HFF-Myc (cell line): ENCODE measurements at places on chromosomes 4 and X.

GRCh38 chrX:102845020-102845419 lies 92.1 kb upstream of the RAB40AL start:
- no peak for DNase-seq

- DNase-seq: no peak
Measured at GRCh38 chr4:41202820-41203568, 11.3 kb downstream of the APBB2 start.

DNA sequence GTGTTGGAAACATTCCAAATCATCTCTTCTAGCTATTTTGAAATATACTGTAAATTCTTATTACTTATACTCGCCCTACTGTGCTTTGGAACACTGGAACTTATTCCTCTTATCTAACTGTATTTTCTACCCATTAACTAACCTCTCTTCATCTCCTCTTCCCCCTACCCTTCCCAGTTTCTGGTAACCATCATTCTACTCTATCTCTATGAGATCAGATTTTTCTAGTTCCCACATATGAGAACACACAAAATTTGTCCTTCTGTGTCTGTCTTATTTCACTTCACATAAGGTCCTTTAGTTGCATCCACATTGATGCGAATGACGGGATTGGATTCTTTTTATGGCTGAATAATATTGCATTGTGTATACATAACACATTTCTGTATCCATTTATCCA lies 1003.8 kb upstream of the INTU start:
- DNase-seq: no peak

DNA sequence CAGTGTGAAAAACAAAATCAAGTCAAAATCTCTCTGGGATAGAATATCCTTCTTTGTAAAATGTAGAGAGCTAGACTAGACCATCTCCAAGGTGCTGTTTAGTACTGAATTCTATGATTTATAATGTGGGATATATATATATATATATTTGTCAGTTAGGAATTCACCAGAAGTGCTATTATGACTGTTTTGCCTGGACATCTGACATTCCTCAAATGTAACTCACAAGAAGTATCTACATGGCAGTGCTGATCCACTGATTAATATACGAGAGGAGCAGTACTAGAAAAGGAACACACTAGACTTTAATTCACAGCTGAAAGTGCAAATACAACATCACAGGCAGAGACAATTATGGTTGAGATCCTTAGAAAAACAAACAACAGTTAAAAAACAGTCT lies 208.9 kb downstream of the GBA3 start:
- no peak for DNase-seq

- DNase-seq: peak; percentile 19
Measured at GRCh38 chr4:101211146-101211553, 136.2 kb downstream of the PPP3CA start.

DNA sequence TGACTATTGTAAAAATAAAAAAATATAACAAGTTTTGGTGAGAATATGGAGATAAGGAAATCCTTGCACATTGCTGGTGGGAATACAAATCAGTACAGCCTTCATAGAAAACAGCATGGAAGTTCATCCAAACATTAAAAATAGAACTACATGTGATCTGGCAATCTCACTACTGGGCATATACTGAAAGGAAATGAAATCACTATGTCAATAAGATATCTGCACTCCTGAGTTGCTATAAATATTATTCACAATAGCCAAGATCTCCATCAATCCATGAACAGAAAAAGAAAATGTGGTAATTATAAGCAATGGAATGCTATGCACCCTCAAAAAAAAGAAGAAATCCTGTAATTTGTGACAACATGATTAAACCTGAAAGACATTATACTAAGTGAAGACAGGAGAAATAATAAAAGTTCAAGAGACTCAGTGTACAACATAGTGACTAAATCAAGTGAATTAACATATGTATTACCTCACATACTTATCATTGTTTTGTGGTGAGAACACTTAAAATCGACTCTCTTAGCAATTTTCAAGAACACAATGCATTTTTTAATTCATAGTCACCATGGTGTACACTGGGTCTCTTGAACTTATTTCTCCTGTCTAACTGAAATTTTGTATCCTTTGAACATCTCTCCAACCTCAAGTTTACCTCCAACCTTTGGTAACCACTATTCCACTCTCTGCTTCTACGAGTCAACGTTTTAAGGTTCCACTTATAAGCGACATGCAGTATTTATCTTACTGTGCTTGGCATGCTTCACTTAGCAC lies 1703.7 kb upstream of the AGA start:
- DNase-seq: no peak

DNA sequence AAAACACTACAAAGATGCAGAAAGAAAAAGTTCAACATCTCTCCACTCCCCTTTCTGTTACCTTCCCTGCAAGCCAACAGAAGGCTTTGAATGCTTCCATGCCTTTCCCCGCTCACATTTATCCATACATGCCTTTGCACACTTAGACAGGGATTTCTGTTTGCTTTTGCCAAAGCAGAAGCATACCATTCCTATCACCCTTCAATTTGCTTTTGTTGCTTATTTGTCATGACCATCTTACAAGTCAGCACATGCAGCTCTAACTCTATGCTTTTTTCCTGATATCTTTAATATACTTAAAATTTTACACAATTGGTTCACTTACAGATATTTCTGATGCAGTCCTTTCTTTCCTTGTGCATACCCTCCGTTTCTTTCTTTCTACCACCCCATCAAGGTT lies 169.6 kb downstream of the CORIN start:
- no peak for DNase-seq

DNA sequence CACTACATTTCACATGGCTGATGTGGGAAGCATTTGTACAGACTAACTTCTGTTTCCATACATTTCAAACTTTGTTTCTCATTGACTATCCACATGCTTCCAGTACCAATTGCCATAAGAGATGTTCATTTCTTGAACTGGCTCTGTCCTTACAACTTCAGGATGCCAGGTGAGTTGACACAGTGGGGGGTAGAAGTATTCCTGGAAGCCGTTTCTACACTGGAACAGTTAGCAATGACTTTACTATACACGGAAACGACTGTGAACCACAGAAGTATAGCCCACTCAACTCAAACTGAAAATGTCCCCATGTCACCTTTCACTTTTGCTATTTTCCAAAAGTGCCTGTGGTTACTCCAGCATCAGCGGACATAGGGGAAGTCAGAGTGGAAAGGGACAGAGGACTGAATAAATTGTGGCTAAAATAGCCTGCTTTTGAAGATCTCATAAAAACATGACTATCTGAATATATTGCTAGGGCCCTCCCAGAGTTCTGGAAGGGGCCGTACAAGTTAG lies 38.0 kb upstream of the DSPP start:
- no peak for DNase-seq

DNA sequence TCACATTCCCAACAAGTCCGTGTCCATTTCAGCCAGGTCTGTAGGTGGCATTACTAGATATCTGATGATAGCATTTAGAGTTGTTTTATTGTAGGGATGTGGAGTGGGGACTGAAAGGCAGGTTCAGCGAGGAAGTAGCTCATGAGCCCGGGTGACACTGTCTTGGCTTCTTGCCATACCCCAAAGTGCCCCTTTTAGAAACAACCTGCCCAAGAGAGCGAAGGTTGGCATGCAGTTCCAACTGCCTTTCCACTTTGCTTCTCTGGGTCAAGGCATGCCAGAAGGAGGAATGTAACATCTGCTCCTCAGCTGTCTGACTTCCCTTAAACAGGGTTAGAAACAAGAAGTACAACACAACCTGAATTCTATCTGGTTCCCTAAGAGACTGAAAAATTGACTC lies 9.0 kb downstream of the GRIA3 start:
- no peak for DNase-seq

- DNase-seq: peak; percentile 17
Measured at GRCh38 chr4:122010610-122011009, 58.8 kb upstream of the TRPC3 start.

GRCh38 chr4:119041951-119042560 lies 93.6 kb upstream of the MYOZ2 start:
- DNase-seq: peak; percentile 72

- peak; percentile 24 for DNase-seq
Measured at GRCh38 chr4:52376132-52376704, 282.9 kb downstream of the USP46 start.

DNA sequence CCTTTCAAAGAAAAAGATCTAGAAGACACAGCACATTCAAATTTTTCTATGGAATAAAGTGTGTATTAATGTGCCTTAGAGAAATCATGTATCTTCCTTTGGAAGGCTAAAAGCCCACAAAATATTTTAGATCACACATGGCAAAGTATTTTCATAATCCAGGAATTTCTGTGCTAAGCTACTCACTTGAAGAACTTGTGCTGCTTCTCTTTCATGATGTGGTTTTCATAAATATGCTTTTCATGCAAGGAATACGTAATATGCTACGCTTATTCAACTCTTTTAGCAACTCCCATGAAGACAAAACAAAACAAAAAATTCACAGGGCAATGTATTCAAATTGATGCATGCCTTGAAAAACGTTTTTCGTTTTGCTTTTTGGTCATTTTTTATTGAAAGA lies 125.6 kb downstream of the ARHGAP24 start:
- DNase-seq: no peak

DNA sequence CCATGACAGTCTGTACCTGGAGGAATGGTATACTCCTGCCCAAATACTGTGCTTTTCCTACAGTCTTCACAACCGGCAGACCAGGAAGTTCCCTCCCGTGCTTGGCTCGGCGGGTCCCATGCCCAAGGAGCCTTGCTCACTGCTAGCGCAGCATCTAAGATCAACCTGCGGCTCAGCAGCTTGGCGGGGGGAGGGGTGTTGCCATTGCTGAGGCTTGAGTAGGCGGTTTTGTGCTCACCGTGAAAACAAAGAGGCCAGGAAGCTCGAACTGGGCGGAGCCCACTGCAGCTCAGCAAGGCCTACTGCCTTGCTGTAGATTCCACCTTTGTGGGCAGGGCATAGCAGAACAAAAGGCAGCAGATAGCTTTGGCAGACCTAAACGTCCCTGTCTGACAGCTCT lies 152.7 kb downstream of the TEX11 start:
- DNase-seq: no peak

DNA sequence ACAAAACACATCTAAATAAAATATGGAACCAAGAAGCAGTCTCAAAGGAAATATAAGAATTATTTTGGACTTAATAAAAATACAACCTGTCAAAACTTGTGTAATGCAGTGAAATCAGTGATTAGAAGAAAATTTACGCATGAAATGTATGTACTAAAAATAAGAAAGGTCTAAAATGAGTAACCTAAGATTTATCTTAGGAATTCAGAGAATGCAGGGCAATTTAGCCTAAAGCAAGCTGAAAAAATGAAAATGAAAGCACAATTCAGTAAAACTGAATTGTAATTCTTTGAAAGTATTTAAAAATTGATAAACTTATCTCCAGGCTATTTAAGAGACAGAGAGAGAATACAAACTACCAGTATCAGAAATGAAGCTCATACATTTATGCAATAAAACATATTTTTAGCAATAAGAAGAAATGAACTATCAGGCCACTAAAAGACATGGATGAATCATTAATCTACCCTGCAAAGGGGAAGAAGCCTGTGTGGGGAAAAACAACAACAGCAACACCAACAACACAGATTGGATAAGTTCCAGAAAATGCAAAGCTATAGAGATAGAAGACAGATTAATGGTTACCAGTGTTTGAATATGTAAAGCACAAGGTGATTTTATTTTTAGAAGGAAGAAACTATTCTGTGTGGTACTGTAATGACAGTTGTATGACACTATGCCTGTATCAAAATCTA lies 442.0 kb upstream of the ADGRL3 start:
- DNase-seq: no peak

- no peak for DNase-seq
Measured at GRCh38 chrX:142854970-142855369, 170.8 kb upstream of the SPANXN4 start.

DNA sequence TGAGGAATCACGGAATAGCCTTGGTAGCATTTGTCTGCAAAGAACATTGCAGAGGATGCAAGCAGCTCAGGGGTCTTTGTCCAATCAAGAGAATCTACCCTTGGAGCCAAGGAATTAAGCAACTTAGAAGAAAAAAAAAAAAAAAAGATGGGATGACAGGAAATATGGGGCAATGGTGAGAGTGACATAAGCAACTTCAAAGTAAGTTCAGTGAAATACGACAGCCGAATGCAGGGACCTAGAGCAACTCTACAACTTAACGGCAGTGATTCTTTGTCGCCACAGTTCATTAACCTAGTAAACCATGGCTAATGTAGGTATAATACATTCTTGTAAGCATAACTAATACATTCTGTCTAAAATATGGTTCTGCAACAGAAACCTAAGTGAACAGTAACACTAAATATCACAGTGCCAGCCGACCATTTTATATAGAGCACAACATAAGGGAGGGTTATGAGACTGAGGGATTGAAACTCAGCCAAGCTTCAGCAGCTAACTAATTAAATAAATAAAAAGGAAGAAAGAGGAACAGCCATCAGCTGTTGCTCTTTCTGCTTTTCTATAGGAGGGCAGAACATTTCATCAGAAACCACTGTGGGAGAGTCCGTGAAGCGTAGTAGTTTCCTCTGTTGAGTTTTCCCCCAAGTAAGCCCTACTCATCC lies 74.7 kb downstream of the PPARGC1A start:
- DNase-seq: no peak

DNA sequence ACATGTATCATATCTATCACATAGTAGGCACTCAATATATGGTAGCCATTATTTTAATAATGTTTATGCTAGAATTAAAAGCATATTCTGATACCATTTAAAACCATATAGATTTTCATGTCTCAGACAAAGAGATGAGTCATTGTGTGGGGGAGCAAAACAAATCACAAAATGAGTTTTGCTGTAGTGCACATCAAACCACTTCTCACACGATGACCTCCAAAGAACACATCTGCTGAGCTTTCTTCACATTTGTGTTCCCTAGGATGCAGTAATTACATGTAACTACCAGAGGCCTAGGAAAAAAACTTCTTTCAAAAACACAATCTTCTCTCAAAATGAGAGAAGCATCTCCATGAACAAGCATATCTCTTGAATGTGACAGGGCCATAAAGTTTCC lies 56.1 kb upstream of the BRS3 start:
- DNase-seq: no peak

- DNase-seq: no peak
Measured at GRCh38 chrX:40154250-40154852, 56.6 kb upstream of the BCOR start.

- no peak for DNase-seq
Measured at GRCh38 chrX:106710771-106711170, 15.7 kb upstream of the RNF128 start.

- DNase-seq: no peak
Measured at GRCh38 chr4:25977397-25978170, 63.6 kb downstream of the SMIM20 start.

DNA sequence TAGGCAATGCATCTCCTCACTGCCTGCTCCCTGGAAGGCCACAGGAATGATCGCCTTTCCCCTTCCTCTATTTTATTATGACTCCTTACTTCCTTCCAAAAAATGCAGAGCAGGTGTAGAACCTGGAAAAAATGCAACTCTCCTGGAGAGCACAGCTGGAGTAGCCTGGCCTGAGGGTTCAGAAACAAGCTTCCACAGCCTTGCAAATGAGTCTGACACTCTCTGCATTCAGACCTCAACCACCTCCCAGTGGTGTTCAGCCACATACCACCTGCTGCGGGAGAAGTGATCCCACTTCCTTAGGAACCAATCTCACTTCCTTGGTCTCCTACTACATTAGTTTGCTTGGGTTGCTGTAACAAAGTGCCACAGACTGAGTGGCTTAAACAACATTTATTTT lies 368.1 kb upstream of the NOCT start:
- no peak for DNase-seq

- DNase-seq: no peak
Measured at GRCh38 chr4:78551420-78552351, at the start of gene ANXA3. TSS of gene ANXA3 (plus strand) at chr4:78551770. CDS start at chr4:78554474, 2,704 bp downstream.
